ENCODE measurements at places on chromosomes 4 and X.

GRCh38 chr4:27973056-27973455 lies 1112.4 kb downstream of the STIM2 start:
- DNase-seq: no peak

GRCh38 chr4:4734425-4734824 lies 125.0 kb upstream of the MSX1 start:
- DNase-seq: no peak

GRCh38 chr4:42543762-42544161 lies 113.1 kb downstream of the ATP8A1 start:
- no peak for DNase-seq

DNA sequence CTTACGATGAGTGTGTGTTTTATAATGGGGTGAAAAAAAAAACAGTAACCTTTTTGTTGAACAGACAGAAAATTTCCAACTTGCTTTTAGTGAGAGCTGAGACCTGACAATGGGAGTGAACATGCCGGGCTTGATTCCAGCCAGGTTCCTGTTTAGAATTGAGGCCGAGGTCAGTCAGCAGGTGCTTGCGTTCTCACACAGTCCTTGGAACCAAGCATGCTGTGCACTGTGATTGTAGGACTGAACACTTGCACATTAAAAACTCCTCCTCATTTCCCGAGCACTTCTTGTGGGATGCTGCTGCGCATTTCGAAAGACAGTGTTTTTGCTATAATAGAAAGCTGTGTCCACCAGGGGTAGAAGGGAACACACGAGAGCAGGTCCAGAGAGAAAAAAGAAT lies 51.8 kb downstream of the TMEM131L start:
- DNase-seq: no peak

GRCh38 chrX:84415140-84415539 lies 87.1 kb downstream of the HDX start:
- DNase-seq: no peak

DNA sequence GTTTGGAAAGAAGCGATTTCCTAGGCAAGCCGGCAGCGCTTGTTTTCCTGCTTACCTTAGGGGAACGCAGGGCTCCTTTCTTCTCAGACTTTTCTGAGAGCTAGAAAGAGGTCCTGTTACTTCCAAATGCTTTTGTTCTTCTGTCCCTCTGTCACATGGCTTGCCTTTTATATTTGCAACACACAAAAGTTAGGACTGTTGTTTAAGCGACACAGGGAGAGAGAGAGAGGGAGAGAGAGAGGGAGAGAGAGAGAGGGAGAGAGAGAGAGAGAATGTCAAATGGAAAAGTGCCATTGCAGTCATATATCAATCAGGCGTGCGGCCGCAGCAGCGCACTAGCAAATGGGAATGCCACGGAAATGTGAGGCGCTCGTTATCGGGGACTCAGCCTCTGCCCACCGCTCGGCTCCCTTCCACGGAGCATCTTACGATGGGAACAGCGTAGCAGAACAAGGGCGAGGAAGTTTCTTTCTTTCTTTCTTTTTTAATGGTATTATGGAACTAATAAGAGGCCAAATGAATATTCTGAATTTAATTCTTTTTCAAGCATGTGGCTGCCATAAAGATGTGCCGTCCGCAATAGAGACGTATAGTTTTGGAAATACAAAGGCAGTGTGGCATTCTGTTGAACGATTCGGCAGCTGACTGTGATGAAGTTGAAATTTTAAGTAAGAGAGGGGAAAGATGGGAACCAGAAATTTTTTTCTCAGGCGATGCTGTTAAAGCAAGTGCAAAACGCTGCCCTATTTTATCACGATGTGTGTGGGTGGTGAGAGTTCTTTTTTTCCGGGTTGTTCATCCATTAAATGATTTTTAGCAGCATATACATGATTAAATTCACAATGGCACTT lies at the start of gene NDP:
Gene NDP (minus strand): TSS at position 142 of the 851 bp plus-strand sequence. CDS start 14,745 bp downstream, outside the sequence.
- no peak for DNase-seq

DNA sequence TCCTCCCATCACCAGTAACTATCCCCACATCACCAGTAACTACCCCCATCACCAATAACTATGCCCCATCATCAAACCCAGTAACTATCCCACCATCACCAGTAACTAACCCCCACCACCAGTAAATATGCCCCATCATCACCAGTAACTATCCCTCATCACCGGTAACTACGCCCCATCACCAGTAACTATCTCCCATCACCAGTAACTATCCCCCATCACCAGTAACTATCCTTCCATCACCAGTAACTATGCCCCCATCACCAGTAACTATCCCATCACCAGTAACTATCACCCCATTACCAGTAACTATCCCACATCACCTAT lies 2.9 kb downstream of the ASMTL start:
- no peak for DNase-seq

- DNase-seq: no peak
These were observed 44.9 kb upstream of the ADAMTS3 start for GRCh38 chr4:72613959-72614358.

DNA sequence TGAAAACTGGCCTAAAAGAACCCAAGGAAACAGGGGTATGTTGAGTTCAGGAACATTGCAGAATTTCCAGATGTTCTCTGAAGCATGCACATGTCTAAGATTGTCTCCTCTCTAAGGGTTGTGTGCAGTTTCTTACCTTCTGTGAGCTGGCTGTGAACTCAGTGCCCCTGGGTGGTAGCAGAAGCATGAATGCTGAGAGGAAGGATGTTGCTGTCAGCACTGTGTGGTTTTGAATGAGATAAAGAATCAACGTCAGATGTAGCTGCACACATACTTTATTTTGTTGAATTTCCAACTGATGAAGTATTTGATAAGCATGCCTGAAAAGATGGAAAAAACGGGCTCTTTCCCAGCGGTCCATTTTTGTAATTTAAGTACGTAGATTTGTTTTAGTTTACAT lies 23.8 kb upstream of the CD38 start:
- peak; percentile 67 for DNase-seq

GRCh38 chr4:6207602-6208001 lies 7.3 kb upstream of the JAKMIP1 start:
- no peak for DNase-seq

- DNase-seq: no peak
These were observed 5.8 kb downstream of the TIFA start for GRCh38 chr4:112279882-112280315.

DNA sequence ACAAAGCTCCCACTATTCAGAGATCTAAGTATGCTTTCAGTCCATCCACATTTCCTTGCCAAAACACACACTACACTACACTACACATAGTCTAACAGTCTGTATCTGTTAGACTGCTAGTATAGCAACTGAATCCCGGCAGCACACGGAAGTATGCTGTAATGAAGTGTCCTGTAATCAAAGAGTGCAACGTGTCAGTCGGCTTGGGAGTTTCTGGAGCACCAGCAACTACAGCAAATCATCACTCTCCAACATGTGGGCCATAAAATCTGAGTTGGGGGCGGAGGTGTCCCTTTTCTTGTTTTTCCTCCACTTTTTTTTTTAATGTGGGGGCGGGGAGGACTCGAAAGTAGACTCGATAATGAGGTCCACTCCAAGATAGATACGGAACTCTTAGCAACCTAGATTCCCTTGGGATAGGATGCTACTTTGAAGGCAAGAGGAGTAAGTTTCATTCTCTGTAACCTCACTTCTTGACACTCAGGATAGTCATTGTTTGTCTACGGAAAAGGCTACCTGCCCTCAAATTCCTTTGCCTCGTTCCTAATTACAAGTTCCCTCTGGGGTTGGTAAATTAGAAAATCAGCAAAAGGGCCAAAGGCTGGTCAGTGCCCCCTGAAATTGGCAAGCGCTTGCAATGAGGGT lies 722 bp downstream of the SLC10A7 start:
- DNase-seq: peak; percentile 54

DNA sequence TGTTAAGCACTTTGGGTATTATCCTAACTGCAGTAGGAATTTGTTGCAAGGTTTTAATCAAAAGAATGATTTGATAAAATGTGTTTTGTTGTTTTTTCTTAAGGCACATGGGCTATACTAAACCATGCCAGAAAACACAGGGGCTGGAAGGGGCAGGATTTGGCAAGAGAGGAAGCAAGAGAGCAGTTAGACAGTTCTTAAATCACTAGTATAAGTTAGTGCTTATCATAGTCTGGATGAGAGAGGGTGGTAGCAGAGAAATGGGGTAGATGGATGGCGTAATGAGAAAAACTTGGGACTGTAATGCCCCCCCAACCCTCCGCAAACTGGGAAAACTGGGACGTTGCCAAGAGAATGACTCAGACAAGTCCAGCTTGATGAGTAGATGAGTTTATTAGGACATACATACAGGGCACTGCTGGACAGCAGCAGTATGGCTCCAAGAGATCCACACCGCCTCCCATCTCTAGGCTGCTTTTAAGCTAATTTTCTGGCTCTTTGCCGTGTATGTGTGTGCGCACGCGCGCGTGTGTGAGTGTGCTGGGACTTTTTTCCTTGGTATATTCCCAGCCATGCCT lies 151.5 kb downstream of the PDLIM5 start:
- peak; percentile 64 for DNase-seq

DNA sequence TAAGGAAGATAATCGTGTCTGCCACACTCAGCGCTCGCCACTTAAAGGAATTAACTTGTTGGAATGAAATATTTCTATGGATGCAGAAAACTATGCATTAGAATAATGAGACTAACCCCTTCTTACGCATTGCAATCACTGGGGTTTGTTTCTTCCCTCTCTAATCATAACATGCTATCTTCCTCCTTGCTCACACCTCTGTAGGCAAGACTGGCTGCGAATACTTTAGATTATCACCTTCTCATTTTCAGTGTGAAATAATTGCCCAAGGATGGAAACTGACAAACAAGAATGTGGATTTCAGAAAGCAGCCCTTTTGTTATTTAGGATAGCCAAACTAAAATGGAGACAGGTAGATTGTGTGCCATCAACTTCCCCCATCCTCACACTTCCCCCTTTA lies 349.4 kb downstream of the MID1IP1 start:
- no peak for DNase-seq

- DNase-seq: no peak
These were observed at the start of gene DUSP21 for GRCh38 chrX:44843753-44844152. Gene DUSP21 (plus strand): TSS chrX:44844021. CDS start chrX:44844133, 112 bp downstream.

GRCh38 chr4:121817006-121817405 lies 6.7 kb downstream of the CCNA2 start:
- no peak for DNase-seq

DNA sequence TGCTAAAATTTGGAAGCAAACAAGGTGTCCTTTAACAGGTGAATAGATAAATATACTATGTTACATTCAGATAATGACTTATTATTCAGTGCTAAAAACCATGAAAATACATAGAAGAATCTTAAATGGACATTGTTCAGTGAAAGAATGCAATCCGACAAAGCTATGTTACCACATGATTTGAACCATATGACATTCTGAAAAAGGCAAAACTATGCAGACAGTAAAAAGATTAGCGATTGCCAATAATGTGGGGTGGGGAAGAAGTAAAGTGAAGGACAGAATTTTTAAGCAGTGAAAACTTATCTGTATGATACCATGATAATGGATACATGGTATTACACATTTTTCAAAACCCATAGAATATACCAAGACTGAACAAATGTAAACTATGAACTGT lies 926.9 kb downstream of the FAT4 start:
- peak; percentile 53 for DNase-seq

- DNase-seq: no peak
These were observed 1404.1 kb upstream of the IGFBP7 start for GRCh38 chr4:58514299-58514698.

GRCh38 chr4:185597532-185598188 lies 62.4 kb upstream of the PDLIM3 start:
- DNase-seq: peak; percentile 86

DNA sequence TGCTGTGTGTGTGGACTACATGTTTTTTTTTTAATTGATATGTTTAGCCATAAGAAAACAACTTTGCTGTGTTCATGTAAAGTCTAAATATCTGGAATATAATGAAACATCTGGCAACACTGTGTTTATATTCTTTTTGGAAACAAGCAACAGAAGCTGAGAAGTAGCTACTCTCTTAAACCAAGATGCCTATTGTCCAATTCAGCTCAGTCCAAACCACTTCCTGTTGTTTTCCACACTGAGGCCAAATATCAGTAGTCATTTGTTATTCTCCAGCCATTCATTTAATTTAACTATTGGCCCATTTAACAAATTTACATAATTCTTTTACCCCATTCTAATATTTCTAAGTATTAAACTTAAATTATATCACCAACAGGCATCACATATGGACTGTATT lies 903.0 kb upstream of the SLIT2 start:
- DNase-seq: no peak

GRCh38 chr4:187416216-187416615 lies 579.4 kb upstream of the ZFP42 start:
- DNase-seq: no peak

DNA sequence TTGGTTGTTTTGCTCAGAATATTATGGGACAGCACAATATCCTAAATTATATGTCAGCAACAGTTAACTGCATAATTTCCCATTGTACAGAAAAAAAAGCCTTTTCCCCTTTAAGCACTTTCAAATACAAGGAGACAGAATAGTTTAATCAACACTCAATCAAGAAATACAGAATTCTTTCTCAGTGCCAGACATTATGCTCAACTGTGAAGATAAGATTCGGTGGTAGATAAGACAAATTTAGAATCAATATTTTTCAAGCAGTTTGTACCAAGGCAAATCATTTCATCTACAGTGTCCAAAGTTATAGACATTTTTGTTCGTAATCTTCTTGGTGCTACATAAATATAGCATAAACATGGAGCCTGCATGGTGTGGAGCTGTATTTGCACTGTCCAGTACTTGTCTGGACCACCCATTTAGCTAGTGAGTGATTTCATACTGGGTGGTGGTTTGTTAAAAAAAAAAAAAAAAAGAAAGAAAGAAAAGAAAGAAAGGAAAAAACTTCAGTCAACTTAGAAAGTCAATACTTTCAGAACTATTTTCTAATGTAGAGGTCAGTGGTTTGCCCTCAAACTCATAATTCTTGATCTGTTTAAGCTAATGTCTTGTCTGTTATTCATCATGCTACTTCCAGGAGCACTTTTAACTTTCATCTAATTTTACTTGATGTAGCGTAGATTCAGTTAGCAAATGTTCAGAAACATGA lies 522.9 kb downstream of the FAT4 start:
- DNase-seq: no peak

DNA sequence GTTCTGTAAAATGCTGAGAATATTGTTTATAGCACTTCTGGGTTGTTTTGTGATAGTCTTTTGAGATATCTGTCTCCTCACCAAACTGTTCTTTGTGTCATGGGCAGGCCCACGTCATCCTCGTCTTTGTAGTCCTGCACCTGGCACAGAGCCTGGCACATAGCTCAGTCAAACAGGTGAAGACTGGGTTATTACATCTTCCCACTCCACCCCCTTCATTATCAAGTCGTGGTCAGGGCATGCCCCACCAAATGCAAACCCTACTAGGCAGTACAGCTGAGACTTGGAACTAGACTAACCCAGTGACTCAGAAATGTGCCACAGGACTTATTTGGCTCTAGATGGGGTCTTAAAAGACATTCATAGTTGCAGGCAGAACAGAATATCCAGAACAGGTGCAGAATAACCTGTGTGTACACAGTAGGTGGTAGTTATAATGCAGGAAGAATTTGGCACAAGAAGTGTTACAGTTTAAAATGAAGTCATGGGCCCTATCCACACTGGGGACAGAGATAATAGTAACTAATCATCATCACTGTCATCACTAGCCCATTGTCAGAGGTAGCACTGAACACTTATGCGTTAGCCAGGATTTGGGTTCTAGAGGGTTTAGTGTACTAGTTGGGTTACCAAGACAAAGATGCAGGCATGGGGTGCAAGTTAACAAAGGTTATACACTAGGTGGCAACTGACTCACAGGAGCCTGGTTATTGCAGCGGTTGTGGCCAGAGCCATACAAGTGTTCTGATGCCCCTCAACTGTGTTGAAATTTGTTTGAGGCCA lies 74.9 kb downstream of the TBL1X start:
- no peak for DNase-seq

GRCh38 chr4:139015948-139016471 lies 429 bp downstream of the NOCT start:
- peak; percentile 40 for DNase-seq
